HFFc6 (cell line): ENCODE measurements at places on chromosomes 12 and 14. TPM values are rescaled to one million over a fixed set of nuclear protein-coding genes. Genes with fewer than 3 reads are reported as not detected.

Gene C12orf54
- total RNA-seq: not detected in 2 replicates

Gene TROAP
- 12.7 and 33.5 TPM in 2 replicates for total RNA-seq

Gene NRIP2
- not detected in 3 replicates for total RNA-seq

Gene MYH6
- not detected in 3 replicates for total RNA-seq

Gene MED6
- 32.1 to 39.6 TPM (median 38.4 TPM) in 3 replicates for total RNA-seq

Gene BIN2
- not detected in 3 replicates for total RNA-seq

Gene OR4L1
- total RNA-seq: not detected in 3 replicates

Gene LRP1-AS
- not detected in 3 replicates for total RNA-seq

- H3K27ac ChIP-seq: no peak overlapping the region
- H3K27me3 ChIP-seq: peaks cover 2% of the 10 kb centered on the region; the same call in 1 of the 2 replicates
- H3K36me3 ChIP-seq: peaks cover 24% of the 10 kb centered on the region
These were observed 12.9 kb downstream of the CREBL2 start for GRCh38 chr12:12624498-12624992.

DNA sequence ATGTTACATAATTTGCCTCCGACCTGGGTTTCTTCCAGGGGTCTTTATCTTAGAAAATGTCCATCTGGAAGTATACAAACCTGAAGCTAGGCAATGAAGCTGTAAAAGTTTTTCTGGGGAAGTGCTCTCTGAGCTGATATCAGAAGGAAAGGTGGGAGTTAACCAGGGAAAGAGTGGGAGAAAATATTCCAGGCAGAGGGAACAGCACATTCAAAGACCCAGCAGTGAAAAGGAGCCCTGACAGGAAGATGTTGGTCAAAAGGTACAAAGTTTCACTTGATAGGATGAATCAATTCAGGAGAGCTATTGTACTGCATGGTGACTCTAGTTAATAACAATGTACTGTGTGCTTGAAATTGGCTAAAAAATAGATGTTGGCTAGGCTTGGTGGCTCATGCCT is 17.8 kb upstream of the CIT start:
- H3K4me3 ChIP-seq: no peak overlapping the region
- peaks cover 3% of the 10 kb centered on the region for H3K27me3 ChIP-seq
- DNase-seq: no peak
- H3K36me3 ChIP-seq: no peaks in the 10 kb centered on the region
- H3K27ac ChIP-seq: no peak overlapping the region

DNA sequence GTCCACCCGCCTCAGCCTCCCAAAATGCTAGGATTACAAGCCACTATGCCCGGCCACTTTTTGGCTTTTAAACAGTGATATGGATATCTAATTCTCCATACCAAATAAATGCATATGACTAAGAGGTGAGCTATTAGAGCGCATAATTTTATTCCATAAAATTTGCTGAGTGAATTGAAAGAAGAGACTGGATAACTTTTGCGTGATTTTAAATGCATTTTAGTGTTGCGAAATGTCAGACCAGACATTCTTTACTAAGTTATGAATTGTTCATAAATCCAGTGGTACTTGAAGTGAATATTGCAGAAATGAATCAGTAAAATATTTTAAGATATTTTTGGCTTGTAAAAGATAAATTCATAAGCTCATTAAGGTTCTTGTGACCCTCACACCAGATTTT is 50.9 kb upstream of the DIP2B start:
- peaks cover 10% of the 10 kb centered on the region; the same call in 1 of the 2 replicates for H3K4me1 ChIP-seq
- H3K27me3 ChIP-seq: peaks cover 4% of the 10 kb centered on the region; the same call in 1 of the 2 replicates
- no peak overlapping the region for H3K27ac ChIP-seq
- no peak for DNase-seq
- H3K4me3 ChIP-seq: no peak overlapping the region

GRCh38 chr12:52645982-52646381 is 6.0 kb downstream of the KRT2 start:
- H3K27me3 ChIP-seq: peaks cover 57% of the 10 kb centered on the region
- H3K4me1 ChIP-seq: no peaks in the 10 kb centered on the region
- H3K4me3 ChIP-seq: no peak overlapping the region
- no peaks in the 10 kb centered on the region for H3K36me3 ChIP-seq
- no peak for DNase-seq
- H3K27ac ChIP-seq: no peak overlapping the region

- H3K4me1 ChIP-seq: no peaks in the 10 kb centered on the region
- no peaks in the 10 kb centered on the region for H3K36me3 ChIP-seq
- H3K27me3 ChIP-seq: no peaks in the 10 kb centered on the region
- no peak for DNase-seq
These were observed 459.7 kb downstream of the GXYLT1 start for GRCh38 chr12:41684997-41685396.

DNA sequence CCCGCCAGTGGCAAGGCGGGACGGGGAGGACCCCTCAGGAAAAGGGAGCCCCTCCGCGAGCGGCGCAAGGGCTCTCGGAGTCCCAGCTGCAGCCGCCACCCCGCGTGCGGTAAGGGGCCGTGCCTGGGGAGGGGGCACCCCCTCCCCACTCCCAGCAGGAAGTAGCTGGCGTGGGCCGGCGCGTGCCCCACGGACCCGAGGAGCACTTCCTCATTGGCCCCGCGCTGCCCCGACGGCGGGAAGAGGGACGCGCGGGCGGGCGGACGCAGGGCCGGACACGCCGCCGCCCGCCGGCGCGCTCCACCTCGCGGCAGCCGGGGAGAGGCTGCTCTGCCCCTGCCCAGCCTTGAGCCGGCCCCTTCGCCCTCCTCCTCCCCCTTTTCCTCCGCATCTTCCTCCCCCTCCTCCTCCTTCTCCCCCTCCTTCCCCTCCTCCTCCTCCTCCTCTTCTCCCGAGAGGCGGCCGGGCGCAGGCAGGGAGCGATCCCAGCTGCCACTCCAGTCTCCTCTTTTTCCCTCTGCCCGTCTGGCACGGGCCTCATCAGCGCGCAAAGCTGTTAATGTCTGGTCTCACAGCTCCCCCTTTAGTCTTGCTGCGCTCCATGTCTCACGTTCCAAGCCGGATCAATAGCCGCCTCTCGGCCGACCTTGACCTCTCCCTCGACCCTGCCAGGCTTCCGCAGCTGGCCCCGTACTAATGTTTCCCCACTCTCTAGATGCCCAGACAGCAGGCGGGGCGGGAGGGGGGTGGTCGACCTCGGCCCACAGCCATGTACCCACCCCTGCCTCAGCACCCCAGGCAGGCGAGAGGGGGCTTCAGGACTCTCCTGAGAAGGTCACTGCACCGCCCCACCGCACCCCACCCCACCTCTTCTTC is 2.6 kb upstream of the BCL11B start:
- H3K27ac ChIP-seq: no peak overlapping the region
- peaks cover 38% of the 10 kb centered on the region for H3K4me1 ChIP-seq
- peak; percentile 12 for DNase-seq
- H3K27me3 ChIP-seq: peaks cover 24% of the 10 kb centered on the region
- H3K36me3 ChIP-seq: no peaks in the 10 kb centered on the region

- peaks cover 38% of the 10 kb centered on the region for H3K4me1 ChIP-seq
- H3K27me3 ChIP-seq: no peaks in the 10 kb centered on the region
- peak; percentile 39 for DNase-seq
- peak overlapping the region; percentile 49; the same call in 1 of the 2 replicates for H3K4me3 ChIP-seq
- H3K36me3 ChIP-seq: no peaks in the 10 kb centered on the region
- H3K27ac ChIP-seq: peak overlapping the region; percentile 47; the same call in 1 of the 2 replicates
These were observed 213.0 kb downstream of the ADAMTS20 start for GRCh38 chr12:43338848-43339526.

- no peak overlapping the region for H3K27ac ChIP-seq
- no peaks in the 10 kb centered on the region for H3K4me1 ChIP-seq
- no peak overlapping the region for H3K4me3 ChIP-seq
- DNase-seq: no peak
- no peaks in the 10 kb centered on the region for H3K36me3 ChIP-seq
- no peaks in the 10 kb centered on the region for H3K27me3 ChIP-seq
These were observed 188.3 kb downstream of the GXYLT1 start for GRCh38 chr12:41956353-41956752.

DNA sequence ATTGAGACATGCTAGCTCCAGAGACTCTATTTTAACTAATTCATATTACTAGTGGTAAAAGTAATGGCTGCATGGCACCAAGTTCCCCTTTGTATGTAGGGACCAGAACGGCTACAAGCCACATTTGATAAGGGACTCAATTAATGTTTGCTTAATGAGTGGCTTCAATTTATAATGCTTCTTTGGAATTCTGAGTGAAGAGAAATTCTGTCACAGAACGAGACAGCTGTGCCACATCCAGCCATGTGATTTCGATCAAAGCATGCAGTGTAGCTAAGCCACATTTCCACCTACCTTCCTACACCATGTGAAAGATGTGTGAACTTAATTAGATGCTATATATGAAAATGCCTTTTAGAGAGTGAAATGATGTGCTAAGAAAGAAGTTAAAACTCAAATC is 217.4 kb downstream of the ACSS3 start:
- no peaks in the 10 kb centered on the region for H3K4me1 ChIP-seq
- no peaks in the 10 kb centered on the region for H3K27me3 ChIP-seq
- no peaks in the 10 kb centered on the region for H3K36me3 ChIP-seq
- H3K4me3 ChIP-seq: no peak overlapping the region
- no peak overlapping the region for H3K27ac ChIP-seq

DNA sequence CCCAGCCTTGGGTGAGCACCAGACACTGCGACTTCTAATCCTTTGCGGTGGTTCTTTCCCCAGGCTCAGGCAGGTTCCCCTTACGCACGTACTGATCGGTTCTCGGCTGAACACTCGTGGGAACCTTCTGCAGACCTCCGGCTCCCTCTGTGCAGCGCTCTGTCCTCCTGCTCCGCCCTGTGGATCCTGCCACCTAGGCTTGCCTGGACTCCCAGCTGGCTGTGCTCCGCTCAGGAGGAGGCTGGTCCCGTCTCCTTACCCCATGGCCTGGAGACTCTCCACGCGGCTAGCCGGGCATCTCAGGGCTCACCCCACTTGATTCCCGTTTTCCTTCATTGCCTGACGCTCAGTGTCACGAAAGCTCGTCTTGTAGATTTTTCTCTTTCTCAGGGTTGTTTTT is 34.7 kb downstream of the TNFAIP2 start:
- no peak overlapping the region for H3K4me3 ChIP-seq
- H3K36me3 ChIP-seq: no peaks in the 10 kb centered on the region
- peaks cover 9% of the 10 kb centered on the region for H3K4me1 ChIP-seq
- peaks cover 39% of the 10 kb centered on the region for H3K27me3 ChIP-seq
- no peak for DNase-seq

DNA sequence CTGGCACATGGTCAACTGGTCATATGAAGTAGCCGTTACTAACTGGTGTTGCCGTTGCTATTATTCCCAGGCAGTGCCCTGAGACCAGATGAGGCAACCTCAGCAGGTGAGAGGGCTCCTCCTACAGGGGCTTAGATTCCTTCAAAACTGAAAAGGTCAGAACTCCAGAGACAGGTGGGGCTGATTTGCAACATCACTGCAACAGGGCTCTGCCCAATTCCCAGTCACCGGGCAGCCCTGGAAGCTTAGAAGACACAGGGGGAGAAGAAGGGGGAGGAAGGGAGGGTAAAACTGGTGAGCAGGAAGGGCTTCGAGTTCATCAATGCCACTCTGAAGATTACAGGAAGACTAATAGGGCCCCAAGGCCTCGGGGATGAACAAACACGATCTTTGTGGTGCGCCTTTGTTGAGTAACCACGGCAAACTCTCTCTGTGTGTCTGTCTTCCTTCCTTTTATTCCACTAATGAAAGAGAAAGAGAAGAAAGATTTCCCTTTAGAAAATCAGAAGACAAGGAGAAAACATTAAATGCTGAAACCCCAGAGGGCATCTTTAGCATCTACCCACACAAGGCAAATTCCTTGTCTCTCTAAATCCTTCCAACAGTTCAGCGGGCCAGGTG is 749.1 kb upstream of the TBX3 start:
- no peak overlapping the region for H3K4me3 ChIP-seq
- no peaks in the 10 kb centered on the region; the same call in 1 of the 2 replicates for H3K27me3 ChIP-seq
- no peak for DNase-seq
- no peaks in the 10 kb centered on the region for H3K4me1 ChIP-seq
- H3K27ac ChIP-seq: no peak overlapping the region

GRCh38 chr14:99838639-99839134 is 45.5 kb downstream of the EML1 start:
- peak; percentile 11 for DNase-seq
- no peaks in the 10 kb centered on the region for H3K36me3 ChIP-seq
- no peak overlapping the region for H3K4me3 ChIP-seq

GRCh38 chr12:109888179-109889020 is 8.1 kb upstream of the GLTP start:
- H3K27ac ChIP-seq: peak overlapping the region; percentile 98
- peak overlapping the region; percentile 46 for H3K4me3 ChIP-seq
- H3K36me3 ChIP-seq: no peaks in the 10 kb centered on the region

GRCh38 chr12:86261142-86261541 is 5.0 kb upstream of the MGAT4C start:
- no peak overlapping the region for H3K27ac ChIP-seq
- no peak overlapping the region for H3K4me3 ChIP-seq
- no peak for DNase-seq

GRCh38 chr12:1355396-1355795 is 239.0 kb downstream of the FBXL14 start:
- H3K36me3 ChIP-seq: peaks cover 10% of the 10 kb centered on the region; the same call in 1 of the 2 replicates
- peak; percentile 28 for DNase-seq
- 0 out of 2 replicates have a peak overlapping the region, but pooled peaks have one; percentile 4 for H3K4me3 ChIP-seq
- H3K4me1 ChIP-seq: peaks cover 82% of the 10 kb centered on the region
- H3K27me3 ChIP-seq: peaks cover 3% of the 10 kb centered on the region; the same call in 1 of the 2 replicates

- H3K27ac ChIP-seq: no peak overlapping the region
- no peaks in the 10 kb centered on the region; the same call in 1 of the 2 replicates for H3K27me3 ChIP-seq
- peaks cover 15% of the 10 kb centered on the region for H3K36me3 ChIP-seq
- no peak overlapping the region for H3K4me3 ChIP-seq
These were observed 164.8 kb downstream of the DUSP6 start for GRCh38 chr12:89187507-89187906.

- no peak overlapping the region for H3K4me3 ChIP-seq
- peaks cover 19% of the 10 kb centered on the region for H3K27me3 ChIP-seq
These were observed 39.6 kb upstream of the KLRD1 start for GRCh38 chr12:10268037-10268436.

- H3K36me3 ChIP-seq: no peaks in the 10 kb centered on the region
- no peak overlapping the region for H3K27ac ChIP-seq
- no peak overlapping the region for H3K4me3 ChIP-seq
- no peak for DNase-seq
- H3K27me3 ChIP-seq: no peaks in the 10 kb centered on the region
These were observed 365.7 kb downstream of the FLRT2 start for GRCh38 chr14:85895603-85896002.

- no peak overlapping the region for H3K4me3 ChIP-seq
- H3K36me3 ChIP-seq: no peaks in the 10 kb centered on the region
- H3K27ac ChIP-seq: no peak overlapping the region
- no peaks in the 10 kb centered on the region for H3K27me3 ChIP-seq
These were observed 68.5 kb upstream of the PKP2 start for GRCh38 chr12:32964981-32965585.

- no peaks in the 10 kb centered on the region for H3K4me1 ChIP-seq
- no peak overlapping the region for H3K27ac ChIP-seq
- DNase-seq: no peak
- H3K27me3 ChIP-seq: peaks cover 3% of the 10 kb centered on the region
- H3K36me3 ChIP-seq: no peaks in the 10 kb centered on the region
- no peak overlapping the region for H3K4me3 ChIP-seq
These were observed 16.2 kb downstream of the NOXRED1 start for GRCh38 chr14:77407158-77407557.

GRCh38 chr14:95228240-95228639 is 70.9 kb upstream of the DICER1 start:
- no peaks in the 10 kb centered on the region for H3K36me3 ChIP-seq
- no peak overlapping the region for H3K4me3 ChIP-seq
- no peaks in the 10 kb centered on the region for H3K4me1 ChIP-seq
- DNase-seq: no peak
- no peak overlapping the region for H3K27ac ChIP-seq

- peaks cover 7% of the 10 kb centered on the region for H3K4me1 ChIP-seq
- H3K4me3 ChIP-seq: peak overlapping the region; percentile 65; the same call in 1 of the 2 replicates
- no peak overlapping the region for H3K27ac ChIP-seq
- H3K27me3 ChIP-seq: peaks cover 36% of the 10 kb centered on the region
- H3K36me3 ChIP-seq: no peaks in the 10 kb centered on the region
These were observed 14.8 kb upstream of the PAX9 start for GRCh38 chr14:36646664-36647416.

- no peaks in the 10 kb centered on the region for H3K27me3 ChIP-seq
- H3K36me3 ChIP-seq: no peaks in the 10 kb centered on the region; the same call in 1 of the 2 replicates
- DNase-seq: no peak
These were observed 132.0 kb upstream of the NOVA1 start for GRCh38 chr14:26729851-26730250.
